D721Med (cell line): ENCODE measurements at places on chromosomes 7 and 10.
A peak's percentile ranks its signal among the peaks of the same experiment; 100 is the strongest.

- no peak for DNase-seq
These were observed 20.1 kb upstream of the ATXN7L1 start for GRCh38 chr7:105896407-105896911.

DNA sequence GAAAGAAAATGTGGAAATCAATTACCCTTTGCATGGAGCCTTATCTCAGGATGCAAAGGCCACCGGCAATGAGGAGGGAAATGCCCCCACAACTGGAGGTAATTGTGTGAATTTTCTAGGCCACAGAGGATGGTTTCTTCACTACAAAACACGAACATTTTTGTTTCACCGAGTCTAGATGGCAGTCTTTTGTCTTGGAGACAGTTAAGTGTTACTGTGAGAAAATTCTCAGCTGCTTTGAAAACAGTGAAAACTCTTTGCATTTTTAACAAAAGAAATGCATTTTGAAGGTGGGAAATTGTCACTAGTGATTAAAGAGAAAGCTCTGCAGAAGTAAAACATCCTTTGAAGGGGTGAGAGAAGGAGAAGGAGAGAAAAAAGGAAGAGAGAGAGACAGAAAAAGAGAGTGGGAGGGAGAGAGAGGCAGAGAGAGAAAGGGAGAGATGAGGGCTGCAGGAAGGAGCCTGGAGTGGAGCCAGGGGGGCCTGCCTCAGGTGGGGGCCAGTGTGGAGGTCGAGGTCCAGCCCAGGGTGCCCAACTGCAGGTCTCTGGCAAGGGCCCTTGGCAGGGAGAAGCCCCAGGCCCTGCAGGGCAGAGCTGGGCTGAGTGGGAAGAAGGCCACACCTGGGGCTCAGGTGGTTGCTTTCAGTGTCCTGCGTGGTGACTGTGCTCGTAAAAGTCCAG lies 261.4 kb downstream of the ADARB2 start:
- DNase-seq, result no peak

- DNase-seq, result no peak
These were observed 54.0 kb downstream of the DOCK4 start for GRCh38 chr7:112152186-112152585.

GRCh38 chr10:133262696-133263095 lies 14.0 kb downstream of the ADAM8 start:
- no peak for DNase-seq

DNA sequence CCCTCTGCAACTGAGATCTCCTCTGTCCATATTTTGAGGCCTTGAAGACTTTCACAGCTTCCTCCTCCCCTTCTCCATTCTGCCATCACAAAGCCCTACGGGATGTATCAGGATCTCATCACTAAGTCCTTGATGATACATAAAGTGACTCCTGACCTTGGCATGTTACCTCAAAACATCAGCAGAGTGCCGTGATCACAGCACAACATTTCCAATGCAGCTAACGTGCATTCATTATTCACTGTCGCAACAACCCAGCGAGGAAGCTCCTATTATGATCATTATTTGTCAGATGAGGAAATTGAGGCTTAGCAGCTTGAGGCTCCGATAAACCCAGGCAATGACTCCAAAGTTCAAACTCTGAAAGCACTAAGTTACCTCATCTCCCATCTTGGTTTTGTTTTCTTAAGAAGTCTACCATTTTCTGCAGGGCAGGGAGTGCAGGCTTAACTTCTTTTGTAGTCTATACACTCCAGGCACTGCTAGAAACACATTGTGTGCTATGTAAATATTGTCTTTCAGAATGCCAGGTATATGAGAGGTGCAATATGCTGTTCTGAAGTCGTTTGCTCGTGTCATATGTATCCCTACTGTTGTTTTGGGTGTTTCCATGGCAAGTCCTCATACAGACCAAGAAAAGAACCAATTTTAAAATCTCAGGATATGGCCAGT lies 80.6 kb upstream of the C1QL3 start:
- DNase-seq, result no peak

- no peak for DNase-seq
These were observed 77.0 kb downstream of the PFKFB3 start for GRCh38 chr10:6279540-6280267.

DNA sequence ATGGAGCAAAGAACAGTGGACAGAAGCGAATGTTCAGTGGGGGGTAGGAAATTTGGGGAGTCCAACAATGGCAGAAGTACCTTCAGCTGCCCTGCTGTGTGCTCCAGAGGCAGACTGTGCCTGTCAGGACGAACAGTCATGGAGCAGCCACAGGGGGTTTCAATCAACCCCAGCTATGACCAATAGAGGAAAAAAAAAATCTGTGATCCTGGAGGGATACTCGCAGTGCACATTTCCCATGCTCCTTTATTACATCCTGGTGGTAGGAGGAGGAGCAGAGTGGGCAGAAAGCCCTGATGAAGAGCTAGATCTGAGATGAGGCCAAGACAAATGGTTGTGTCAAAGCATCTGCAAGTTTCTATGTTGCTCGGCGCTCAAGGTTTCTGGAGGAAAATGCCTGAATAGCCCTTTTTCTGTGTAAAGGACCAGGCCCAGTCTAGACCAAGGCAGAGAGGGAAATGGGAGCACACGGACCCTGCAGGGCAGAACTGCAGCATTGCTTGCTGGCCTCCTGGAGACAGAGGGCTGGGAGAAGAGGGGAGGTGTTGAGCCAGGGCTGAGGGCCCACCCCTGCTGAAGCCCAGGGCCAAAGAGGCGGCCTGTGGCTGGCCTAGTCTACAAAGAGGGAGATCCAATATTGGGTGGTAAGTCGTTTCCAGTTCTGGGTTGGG lies 201.5 kb downstream of the GRID1 start:
- no peak for DNase-seq

GRCh38 chr10:7541137-7542087 lies 125.4 kb downstream of the ITIH5 start:
- no peak for DNase-seq

DNA sequence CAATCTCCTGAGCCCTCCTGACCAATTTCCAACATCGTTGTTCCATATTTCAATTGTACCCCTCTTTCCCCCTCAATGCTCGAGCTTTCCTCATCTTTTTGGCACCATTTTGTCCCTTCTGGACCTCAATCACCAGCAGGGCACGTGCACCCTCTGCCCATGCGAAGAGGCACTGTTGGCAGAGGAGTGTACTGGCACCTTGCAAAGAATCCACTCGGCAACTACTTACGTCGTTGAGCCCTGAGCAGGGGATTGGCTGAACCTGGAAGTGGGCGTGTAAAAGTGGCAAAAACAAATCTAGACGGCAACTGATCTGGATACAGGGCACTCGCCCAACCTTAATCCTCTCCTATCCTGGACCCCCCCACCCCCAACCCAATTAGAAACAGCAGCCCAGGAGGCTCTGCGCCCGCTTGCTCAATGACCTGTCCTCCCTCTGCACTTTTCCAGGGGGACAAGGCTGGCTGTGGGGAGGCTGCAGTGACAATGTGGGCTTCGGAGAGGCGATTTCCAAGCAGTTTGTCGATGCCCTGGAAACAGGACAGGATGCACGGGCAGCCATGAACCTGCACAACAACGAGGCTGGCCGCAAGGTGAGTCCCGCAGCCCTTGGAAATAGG lies 18.8 kb downstream of the WNT8B start:
- peak; percentile 41 for DNase-seq

GRCh38 chr10:103025696-103026095 lies 107.6 kb downstream of the CNNM2 start:
- DNase-seq, result no peak

- no peak for DNase-seq
These were observed 210.7 kb upstream of the MDFIC start for GRCh38 chr7:114711241-114711640.

- DNase-seq, result no peak
These were observed 590.0 kb downstream of the NRG3 start for GRCh38 chr10:82464966-82465365.

- no peak for DNase-seq
These were observed 29.5 kb downstream of the SGPL1 start for GRCh38 chr10:70845256-70845655.

GRCh38 chr7:81138870-81139269 lies 220.0 kb upstream of the SEMA3C start:
- no peak for DNase-seq

- no peak for DNase-seq
These were observed 21.3 kb upstream of the AMZ1 start for GRCh38 chr7:2666588-2667250.

GRCh38 chr10:51063659-51064535 lies 10.4 kb upstream of the PRKG1 start:
- DNase-seq, result no peak

- DNase-seq, result no peak
These were observed 716 bp downstream of the OGA start for GRCh38 chr10:101817337-101818118.

DNA sequence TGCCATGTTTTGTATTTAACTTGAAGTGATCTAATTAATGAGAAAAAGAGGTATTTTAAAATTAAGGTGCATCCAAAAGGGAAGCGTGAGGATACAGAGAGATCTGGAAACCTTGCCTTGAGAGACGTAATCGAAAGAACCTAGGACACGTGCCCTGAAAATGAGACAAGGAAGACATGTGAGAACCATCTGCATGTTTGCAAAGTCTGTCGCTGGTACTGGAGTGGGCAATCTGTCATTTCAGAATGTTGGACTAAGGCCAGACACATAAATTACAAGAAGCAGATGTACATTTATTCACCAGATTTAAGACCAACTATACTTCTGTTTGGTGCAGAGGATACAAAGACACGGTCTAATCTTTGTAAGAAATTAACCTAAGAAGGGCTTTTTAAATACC lies 9.2 kb downstream of the AGR2 start:
- no peak for DNase-seq

DNA sequence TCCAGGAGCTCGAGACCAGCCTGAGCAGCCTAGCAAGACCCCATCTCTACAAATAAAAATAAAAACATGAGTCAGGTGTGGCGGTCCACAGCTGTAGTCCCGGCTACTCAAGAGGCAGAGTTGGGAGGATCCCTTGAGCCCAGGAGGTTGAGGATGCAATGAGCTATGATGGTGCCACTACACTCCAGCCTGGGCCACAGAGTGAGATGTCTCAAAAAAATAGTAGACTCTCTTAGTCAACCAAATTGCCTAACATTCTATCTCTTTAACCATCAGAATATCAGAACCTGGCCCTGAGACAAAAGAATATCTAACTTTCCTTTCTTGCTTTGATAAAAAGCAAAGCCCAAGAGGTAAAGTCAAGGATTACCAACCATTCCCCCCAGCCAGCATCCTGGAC lies 35.0 kb upstream of the CUX1 start:
- DNase-seq, result no peak

DNA sequence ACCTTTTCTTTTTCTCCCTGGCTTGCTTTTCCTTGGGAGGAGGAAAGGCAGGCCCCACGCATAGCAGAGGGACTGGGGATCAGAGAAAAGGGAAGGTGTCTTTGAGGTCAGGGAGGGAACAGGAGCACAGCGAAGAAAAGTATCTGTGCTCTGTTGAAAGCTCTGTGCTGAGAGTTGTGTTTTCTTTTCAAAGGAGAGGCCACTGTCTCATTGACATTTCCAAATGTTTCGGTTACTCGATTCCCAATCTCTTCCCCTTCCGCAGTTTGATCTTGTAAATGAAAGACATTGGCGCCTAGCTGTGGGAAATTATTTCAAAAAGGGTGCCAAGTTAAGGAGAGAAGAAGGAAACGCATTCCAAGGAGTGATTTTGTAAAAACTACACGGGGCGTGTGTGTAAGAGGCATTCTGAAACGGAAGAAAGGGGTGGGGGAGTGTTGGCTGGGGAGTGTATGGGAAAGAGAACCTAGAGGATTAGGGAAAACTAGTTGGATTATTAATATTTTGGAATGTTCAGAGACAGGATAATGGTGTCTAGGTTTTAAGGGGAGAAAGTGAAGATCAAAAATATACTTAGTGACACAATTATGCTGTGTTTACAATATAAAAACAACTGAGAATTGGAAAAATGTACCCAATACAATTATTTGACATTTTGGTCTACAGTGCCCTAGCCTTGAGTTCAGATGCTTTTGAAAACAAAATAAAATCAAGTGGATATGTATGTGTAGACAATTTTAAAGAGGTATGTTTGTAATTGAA lies 708 bp downstream of the KLHDC10 start:
- no peak for DNase-seq

GRCh38 chr10:70575486-70575873 lies 27.1 kb downstream of the PRF1 start:
- no peak for DNase-seq

- no peak for DNase-seq
These were observed 18.6 kb downstream of the AKR1C2 start for GRCh38 chr10:4984971-4985594.

GRCh38 chr7:155669717-155670505 lies 25.4 kb downstream of the RBM33 start:
- DNase-seq, result no peak

DNA sequence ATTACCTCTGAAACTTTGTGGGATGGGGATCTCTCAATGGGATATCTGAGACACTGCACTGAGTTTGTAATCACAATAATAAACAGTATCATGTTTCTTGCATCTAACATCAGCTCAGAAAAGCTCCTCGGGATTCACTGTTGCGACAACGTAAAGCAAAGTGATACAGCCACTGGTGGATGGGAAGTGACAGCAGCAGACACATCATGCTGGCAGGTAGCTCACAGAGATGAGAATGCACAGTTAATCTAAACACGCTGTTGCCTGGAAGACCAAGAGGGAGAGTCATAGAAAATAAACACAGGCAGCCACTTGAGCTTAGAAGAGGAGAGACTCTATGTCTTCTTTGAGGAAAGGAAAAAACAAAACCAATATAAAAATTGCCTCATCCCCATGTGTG lies 513.8 kb downstream of the MAGI2 start:
- DNase-seq, result no peak

GRCh38 chr7:148967602-148968001 lies 60.7 kb downstream of the PDIA4 start:
- no peak for DNase-seq

- DNase-seq, result no peak
These were observed 316.8 kb upstream of the MTPN start for GRCh38 chr7:136293841-136294391.

DNA sequence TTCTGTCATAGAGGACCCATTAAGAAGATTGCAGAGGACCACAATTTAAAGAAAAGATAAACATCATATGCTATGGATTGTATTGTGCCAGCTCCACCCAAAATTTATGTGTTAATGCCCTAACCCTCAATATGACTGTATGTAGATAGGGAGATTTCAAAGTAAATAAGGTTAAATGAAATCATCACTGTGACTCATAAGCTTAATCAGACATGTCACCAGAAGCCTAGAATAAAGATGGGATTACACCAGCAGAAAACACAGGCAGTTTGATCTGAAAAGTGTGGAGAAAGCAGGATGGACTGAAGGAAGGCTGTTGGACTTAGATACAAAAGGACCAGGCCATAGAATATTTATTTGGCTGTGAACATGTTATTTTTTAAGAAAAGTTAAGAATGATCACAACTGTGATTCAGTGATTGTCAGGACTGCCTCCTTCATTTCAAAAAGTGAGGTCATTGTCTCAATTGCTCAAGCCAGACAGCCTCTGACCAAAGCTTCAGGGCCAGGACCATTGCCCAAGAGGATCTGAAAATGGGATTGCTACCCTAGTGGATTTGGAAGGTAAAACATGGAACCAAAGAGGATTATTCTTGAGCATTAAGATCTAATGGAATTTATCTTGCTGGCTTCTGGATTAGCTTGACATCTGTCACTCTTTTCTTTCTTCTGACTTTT lies 270.8 kb upstream of the POM121L12 start:
- DNase-seq, result no peak
